Upper lobe of left lung (tissue), 6 donors: ENCODE measurements at places on chromosomes 3 and 15. TPM values are rescaled to one million over a fixed set of nuclear protein-coding genes. Genes with fewer than 3 reads are reported as not detected.

- no peak overlapping the region for H3K4me3 ChIP-seq
- peak overlapping the region; percentile 67 for H3K27ac ChIP-seq
- peak; percentile 81 for DNase-seq
- H3K4me1 ChIP-seq, result peaks cover 34% of the 10 kb centered on the region
- H3K36me3 ChIP-seq, result no peaks in the 10 kb centered on the region
- H3K27me3 ChIP-seq, result no peaks in the 10 kb centered on the region
Measured at GRCh38 chr3:125163739-125164601, 48.6 kb downstream of the SLC12A8 start.

Gene COPG1
- total RNA-seq, result 191 TPM

- H3K27me3 ChIP-seq, result no peaks in the 10 kb centered on the region
- H3K27ac ChIP-seq, result no peak overlapping the region
- no peak overlapping the region for H3K4me3 ChIP-seq
- H3K4me1 ChIP-seq, result no peaks in the 10 kb centered on the region
- no peaks in the 10 kb centered on the region for H3K36me3 ChIP-seq
- no peak for DNase-seq
Measured at GRCh38 chr3:177633671-177634207, 436.5 kb upstream of the TBL1XR1 start.

Gene CYP8B1
- not detected for total RNA-seq

Gene SLC35A5
- 38.5 TPM for total RNA-seq

GRCh38 chr15:92142242-92143232 lies 251.1 kb upstream of the ST8SIA2 start:
- H3K36me3 ChIP-seq, result peaks cover 16% of the 10 kb centered on the region
- H3K27me3 ChIP-seq, result no peaks in the 10 kb centered on the region
- H3K27ac ChIP-seq, result peak overlapping the region; percentile 27
- no peaks in the 10 kb centered on the region for H3K4me1 ChIP-seq

DNA sequence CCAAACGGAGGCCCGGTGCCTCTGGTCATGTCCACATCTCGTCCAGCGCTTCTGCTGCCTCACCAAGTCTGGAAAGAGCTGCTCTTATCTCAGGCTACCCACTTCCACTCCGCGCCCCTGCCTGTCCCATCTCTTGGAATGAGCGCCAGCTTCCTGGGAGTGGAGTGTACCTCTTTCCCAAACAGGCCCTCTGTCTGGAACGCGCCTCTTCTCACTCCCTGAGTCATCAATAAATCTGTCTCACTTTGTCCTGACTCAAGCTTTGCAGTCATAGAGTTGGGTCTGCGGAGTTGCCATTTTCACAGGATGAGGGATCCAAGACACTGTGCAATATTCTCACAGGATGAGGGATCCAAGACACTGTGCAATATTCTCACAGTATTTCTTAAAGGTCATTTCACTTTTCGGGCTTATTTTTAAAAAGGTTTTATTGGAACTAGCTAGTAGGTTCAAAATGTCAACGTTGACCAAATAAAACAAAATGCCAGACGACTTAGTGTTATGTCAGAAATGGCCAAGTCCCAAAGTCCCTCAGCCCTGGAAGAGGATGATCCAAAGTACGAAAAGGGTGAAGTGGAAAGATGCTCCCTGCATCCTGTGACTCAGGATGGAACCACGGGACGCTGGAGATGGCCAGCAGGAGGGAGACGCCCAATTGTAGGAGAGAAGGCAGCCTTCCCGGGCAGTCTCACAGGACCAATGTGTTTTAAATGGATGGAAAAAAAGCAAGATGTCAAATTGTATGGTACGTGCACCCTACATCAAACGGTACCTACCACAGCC lies 81.1 kb downstream of the CHSY1 start:
- DNase-seq, result no peak
- H3K36me3 ChIP-seq, result no peaks in the 10 kb centered on the region
- H3K27ac ChIP-seq, result peak overlapping the region; percentile 94
- no peak overlapping the region for H3K4me3 ChIP-seq

DNA sequence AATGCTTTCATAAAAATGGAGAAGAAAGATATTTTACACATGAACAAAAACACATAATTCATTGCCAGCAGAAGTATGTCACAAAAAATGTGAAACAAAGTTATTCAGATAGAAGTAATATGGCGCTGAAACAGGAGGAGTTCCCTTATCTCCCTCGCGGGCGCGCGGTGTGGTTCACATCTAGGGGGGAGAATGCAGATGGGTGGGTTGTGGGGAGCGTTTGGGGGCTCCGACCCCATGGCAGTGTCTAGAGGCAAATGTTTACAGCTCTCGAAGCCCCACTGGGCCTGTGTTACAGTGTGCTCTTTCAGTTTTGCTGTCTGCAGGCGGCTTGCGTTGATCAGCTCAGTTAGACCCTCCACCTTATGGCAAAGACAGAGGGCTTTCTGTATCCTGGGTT lies 297.5 kb downstream of the CGGBP1 start:
- no peak overlapping the region for H3K27ac ChIP-seq
- H3K4me3 ChIP-seq, result no peak overlapping the region
- no peaks in the 10 kb centered on the region for H3K27me3 ChIP-seq

Gene RTP4
- total RNA-seq, result 3.4 TPM

GRCh38 chr3:98730886-98731537 lies 32.1 kb upstream of the ST3GAL6 start:
- H3K4me1 ChIP-seq, result peaks cover 30% of the 10 kb centered on the region
- no peak overlapping the region for H3K27ac ChIP-seq
- peak; percentile 35 for DNase-seq
- H3K36me3 ChIP-seq, result no peaks in the 10 kb centered on the region
- H3K4me3 ChIP-seq, result no peak overlapping the region

DNA sequence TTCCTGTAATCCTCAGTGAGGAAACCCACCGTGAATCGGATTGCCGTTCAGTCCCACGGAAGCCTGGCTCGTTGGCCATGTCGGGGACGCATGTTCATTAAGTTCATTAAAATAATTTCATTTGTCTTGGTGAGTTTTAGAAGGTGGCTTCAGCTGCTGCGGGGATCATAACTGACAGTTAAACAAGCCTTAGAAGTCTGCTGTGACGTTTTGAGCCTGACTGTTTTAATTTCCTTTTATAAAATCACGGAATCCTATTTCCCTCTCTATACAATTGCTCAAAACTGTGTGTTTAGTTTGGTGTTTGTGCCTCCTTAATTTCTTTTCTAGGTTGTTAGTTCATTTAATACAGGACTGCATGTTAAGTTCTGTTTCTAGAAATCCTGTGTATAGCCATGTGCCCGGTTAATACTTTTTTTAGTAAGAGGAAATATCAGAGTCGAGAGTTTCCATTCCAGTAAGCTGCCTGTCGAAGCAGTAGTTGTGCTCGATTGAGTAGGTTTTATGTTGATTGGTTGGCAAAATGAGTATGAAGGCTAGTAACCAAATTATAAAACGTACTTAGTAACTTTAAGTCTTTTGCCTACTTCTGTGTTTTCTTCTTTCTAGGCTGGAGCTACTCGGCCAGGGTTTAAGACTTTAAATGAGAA lies 705 bp downstream of the NIPA2 start:
- H3K27ac ChIP-seq, result peak overlapping the region; percentile 97
- no peaks in the 10 kb centered on the region for H3K27me3 ChIP-seq
- DNase-seq, result no peak
- peaks cover 6% of the 10 kb centered on the region for H3K36me3 ChIP-seq
- peaks cover 12% of the 10 kb centered on the region for H3K4me1 ChIP-seq

- no peak for DNase-seq
- H3K4me3 ChIP-seq, result no peak overlapping the region
- no peaks in the 10 kb centered on the region for H3K27me3 ChIP-seq
- no peaks in the 10 kb centered on the region for H3K36me3 ChIP-seq
Measured at GRCh38 chr3:36881735-36882134, 63.1 kb downstream of the TRANK1 start.

Gene GOLGA8K
- not detected for total RNA-seq
